ENCODE measurements at places on chromosomes 13 and 19.

DNA sequence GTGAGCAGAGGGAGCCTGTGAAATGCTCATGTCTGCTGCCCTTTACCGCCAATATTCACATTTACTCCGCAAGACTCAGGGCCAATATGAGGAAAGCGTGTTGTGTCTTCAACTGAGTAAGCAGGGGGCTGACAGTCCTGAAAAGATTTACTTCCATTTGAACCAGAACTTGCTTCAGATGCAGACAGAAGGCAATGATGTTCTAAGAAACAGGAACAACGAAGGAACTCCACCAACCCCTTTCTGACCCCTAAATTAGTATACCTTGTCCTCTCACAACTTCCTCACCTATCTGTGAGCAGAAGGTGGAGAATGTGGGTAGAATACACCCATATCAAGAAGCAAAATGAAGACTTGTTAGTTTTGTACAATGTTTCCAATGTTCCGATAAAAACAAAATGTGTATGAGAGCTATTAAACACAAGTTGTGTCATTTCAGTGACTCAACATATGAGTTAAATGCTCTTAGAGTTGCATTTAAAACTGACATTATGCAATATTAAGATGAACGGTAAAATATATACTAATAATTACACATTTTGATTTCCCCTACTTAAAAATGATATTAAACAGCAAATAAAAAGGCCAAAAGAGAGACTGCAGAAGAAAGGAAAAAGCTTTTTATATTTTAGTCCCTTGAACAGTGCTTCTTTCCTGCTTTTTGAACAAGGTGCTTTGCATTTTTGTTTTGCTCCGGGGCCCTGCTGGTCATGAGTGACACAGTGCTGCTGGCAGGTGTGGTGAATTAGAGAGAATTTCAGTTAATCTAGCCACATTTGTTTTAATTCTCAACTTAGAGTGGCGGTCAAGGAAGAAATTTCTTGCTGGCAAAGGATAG is 16.0 kb downstream of the TMEM272 start:
- peak; percentile 51 for DNase-seq

DNA sequence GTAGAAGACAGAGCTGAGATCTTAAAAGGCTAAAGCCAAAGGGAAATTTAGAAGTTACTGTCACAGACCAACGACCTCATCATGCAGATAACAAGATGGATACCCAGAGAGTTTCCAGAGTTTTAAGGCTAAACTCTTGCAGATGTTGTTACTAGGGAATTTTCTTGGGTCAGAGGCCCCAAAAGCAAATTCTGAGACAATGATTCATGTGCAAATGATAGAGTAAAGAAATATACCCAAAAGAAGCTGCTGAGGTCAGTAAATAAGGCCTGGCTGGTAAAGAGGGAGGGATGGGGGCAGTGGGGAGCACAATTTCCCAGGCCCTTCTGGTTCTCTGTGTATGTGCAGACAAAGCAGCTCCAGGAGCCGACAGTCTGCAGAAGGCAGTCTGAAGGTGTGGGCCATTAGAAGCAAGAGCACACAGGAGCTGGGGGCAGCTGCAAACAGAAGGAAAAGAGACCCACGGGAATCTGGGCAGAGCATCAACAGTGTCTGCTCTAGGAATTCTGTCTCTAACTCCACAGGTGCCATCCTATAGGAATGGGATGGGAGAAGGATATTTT is 330.8 kb downstream of the TBC1D4 start:
- no peak for DNase-seq

DNA sequence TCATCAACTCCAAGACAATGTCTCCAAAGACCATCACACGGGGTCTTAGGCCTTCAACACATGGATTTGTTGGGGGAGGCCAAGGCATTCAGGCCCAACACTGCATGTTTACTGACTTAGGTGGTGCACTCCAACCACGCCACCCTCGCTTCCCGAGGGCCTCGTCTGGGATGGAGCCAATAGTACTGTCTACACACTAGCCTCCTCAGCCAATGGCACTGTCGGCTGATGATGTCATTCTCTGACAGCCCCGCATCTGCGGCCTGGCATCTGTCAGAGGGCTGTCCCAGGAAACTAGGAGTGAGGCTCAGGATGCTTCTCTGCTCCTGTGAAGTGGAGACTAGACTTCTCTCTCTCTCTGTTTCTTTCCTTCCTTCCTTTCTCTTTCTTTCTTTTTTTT is 96.6 kb downstream of the TEX26 start:
- no peak for DNase-seq

DNA sequence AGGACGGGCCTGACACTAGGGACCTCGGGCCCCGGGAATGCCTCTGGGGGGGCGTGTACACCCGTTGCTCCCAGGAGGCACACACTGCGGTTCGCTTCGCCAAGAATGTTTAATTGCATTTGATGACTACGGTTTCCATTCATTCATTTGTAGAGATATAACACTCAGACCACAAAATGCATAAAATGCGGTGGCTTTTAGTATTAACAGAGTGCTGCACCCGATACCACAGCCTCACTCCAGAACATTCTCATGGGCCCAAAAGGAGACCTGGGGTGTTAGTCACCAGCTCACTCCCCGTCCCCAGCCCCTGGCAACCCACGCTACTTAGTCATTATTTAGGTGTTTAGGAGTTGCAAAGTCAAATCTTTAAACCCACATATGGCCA is 21.8 kb downstream of the HCN2 start:
- no peak for DNase-seq

DNA sequence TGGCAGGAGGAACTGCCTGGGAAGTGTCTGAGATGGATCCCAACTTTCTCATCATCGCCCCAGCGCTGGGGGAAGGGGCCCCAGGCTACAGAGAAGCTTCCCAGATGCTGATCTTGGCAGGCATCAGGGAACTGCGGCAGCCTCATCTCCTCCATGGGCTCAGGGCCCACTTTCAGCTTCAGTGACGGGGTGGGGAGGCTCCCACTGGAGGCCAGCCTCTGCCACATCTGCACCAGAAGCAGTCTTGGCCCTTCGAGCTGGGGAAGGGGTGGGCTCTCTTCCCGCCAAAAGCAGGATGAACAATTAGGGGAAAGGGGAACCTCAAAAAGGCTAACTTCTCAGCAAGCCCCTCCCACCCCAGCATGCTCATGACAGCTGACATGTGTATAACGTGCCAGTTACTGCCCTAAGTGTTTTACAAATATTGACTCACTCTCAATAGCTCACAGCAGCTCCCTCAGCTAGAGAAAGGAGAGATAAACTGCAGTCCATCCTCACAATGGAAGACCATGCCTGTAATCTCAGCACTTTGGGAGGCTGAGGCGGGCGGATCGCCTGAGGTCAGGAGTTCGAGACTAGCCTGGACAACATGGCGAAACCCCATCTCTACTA is 7.1 kb upstream of the S1PR2 start:
- DNase-seq, result peak; percentile 5

Data from NCI-H526 treated with DMSO at 0.1 percent for 48 hours (cell line).